ENCODE measurements at places on chromosomes 2 and 18.

- DNase-seq: no peak
These were observed 18.7 kb upstream of the NABP1 start for GRCh38 chr2:191659198-191659597.

GRCh38 chr18:10401930-10402329 is 52.5 kb upstream of the APCDD1 start:
- no peak for DNase-seq

GRCh38 chr2:61018798-61019197 is 743 bp upstream of the PUS10 start:
- DNase-seq: no peak

- no peak for DNase-seq
These were observed 10.1 kb upstream of the SLC11A1 start for GRCh38 chr2:218371983-218372350.

DNA sequence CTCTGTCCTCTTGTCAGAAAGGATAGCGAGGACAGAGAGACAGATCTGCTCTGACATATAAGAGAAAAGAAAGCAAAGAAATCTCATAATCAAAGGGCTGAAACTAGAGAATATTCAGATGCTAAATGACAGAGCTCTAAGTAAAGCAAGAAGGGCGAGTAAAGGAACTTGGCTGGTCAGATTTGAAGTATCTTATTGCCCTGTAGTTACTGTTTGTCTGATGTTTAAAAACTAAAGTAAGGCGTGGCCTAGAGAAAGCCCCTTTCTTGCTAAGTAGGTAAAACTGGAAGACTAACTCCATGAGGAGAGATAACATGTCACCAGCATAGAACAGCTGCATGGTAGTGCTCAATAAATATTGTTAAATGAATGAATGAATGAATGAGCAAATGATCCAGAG is 70.0 kb downstream of the CRACDL start:
- DNase-seq: no peak

DNA sequence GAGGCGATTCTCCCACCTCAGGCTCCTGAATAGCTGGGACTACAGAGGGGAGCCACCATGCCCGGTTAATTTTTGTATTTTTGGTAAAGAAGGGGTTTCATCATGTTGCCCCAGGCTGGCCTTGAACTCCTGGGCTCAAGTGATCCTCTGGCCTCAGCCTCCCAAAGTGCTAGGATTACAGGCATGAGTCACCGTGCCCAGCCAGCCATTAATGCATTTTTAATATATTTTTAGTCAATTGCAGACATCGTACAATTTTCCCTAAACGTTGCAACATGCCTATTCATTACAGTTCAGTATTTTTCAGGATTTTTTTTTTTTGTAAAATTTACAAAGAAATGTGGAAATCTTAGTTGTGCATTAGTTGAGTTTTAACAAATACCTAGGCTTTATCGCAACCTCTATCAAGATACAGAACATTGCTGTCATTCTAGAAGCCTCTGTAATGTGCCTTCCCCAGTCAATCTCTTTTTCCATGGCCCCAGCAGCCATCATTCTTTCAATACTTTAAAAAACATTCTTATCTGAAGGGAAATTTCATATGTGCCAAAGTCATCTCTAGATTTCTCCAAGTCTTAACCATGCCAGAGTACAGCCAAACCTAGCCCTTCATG is 14.7 kb downstream of the NABP1 start:
- no peak for DNase-seq

- no peak for DNase-seq
These were observed 90.4 kb upstream of the NOSTRIN start for GRCh38 chr2:168712053-168712452.

DNA sequence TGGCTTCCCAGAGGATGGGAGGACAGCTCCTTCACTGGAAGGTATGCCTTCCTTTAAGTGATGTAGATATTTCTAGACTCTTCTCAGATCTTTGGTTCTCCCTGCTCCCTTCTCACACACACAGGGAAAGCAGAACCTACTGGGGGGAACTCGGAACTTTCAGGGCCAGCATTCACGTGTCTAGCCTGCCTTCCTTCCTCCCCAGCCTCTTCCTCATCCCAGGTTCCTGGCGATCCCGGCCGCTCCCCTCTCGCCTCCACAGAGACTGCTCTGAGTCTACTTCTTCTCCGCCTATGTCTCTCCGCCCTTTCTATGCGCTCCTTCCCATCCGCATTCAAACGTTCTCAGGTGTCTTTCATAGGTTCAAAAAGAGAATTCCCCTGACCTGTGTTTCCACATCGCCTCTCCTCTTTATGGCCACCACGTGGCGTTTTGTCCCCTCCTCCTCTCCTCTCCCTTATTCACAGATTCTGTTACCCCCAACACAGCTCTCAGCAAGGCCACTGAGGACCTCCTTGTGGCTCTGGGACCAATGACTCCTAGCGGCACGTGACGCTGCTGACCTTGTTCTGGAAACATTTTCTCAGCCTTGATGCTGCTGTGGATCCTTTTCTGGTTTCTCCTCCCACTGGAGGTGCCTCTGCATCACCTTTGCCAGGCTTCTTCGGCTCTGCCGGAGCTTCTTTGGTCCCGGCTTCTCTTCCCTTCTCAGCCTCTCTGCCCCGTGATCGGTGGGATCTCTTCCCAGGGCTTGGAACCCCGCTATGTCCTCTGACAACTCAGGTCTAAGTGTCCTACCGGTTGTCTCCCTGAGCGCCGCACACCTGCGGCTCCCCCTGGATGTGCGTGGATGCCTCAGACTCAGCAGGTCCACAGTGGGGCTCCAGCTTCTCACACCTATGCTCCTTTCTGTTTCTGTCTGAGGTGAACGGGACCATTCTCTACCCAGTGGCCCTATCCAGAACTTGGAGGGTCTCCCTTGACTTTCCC is 77.5 kb downstream of the VAPA start:
- DNase-seq: no peak

DNA sequence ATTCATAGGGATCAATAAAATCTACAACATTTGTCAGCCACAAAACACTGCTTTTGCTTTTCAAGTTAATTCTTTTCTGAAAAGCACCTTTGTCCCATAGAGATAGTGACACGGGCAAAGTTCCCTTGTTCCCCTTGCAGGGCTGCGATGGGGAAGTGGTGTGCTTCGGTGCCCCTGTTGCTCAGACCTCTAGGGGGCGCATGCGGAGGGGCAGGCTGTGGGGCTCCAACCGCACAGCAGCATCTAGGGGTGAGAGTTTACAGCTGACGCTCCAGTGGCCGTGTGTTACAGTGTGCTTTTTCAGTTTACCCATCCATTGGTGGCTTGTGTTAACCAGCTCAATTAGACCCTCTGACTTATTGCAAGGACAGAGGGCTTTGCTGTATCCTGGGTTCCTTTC is 1432.2 kb upstream of the ACVR2A start:
- no peak for DNase-seq

- DNase-seq: no peak
These were observed 2.1 kb downstream of the NDC80 start for GRCh38 chr18:2573408-2573807.

DNA sequence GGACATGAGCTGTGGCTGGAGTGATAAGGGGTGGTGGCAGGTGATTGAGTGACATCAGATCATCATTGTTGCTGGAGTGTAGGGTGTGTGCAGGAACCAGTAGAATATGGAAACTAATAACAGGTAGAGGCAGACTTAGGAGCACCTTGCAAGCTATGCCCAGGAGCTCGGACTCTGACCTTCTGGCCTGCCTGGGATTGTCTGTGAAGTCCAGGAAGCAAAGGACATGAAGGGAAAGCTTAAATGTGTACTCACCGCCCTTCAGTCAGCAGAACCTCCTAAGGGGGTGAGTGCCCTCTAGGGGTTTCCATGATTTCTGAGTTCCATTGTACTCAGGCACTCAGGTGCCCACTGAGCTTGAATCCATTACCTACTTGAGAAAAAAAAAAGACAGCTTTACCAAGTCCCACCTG is 104.2 kb downstream of the CRIM1 start:
- DNase-seq: no peak

DNA sequence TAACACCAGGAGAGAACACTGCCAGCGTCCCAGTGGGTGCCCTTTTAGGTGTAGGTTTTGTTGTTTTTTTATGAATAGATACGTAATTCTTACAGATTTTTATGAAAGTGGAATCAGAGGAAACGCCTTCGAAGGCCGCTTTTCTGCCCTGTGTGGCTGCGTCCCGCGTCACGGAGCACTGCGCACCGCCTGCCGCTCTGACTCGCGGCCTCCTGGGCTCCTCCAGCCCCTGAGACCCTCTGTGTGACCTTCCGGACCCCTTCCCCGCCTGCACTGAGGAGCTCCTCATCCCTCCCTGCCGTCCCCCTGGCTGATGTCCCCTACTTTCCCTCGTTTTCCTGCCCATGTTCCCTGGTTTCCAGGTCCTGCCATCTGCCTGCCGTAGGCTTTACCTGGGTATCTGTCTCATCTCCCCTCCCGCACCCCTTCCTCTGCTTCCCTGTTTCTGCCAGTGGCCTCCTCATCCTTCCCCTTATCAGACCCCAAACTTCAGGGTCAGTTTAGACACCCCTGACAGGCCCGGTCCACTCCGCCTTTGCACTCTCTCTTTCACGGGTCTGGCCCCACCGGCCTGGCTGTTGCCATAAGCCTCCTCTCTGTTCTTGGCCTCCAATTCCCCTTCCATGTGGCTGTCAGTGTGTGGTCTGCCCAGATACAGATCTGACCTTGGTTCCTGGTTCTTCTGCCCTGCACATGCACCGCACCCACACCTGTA is 32.7 kb downstream of the PDIA6 start:
- no peak for DNase-seq

GRCh38 chr2:186977433-186978045 is 128.6 kb upstream of the ZSWIM2 start:
- no peak for DNase-seq

DNA sequence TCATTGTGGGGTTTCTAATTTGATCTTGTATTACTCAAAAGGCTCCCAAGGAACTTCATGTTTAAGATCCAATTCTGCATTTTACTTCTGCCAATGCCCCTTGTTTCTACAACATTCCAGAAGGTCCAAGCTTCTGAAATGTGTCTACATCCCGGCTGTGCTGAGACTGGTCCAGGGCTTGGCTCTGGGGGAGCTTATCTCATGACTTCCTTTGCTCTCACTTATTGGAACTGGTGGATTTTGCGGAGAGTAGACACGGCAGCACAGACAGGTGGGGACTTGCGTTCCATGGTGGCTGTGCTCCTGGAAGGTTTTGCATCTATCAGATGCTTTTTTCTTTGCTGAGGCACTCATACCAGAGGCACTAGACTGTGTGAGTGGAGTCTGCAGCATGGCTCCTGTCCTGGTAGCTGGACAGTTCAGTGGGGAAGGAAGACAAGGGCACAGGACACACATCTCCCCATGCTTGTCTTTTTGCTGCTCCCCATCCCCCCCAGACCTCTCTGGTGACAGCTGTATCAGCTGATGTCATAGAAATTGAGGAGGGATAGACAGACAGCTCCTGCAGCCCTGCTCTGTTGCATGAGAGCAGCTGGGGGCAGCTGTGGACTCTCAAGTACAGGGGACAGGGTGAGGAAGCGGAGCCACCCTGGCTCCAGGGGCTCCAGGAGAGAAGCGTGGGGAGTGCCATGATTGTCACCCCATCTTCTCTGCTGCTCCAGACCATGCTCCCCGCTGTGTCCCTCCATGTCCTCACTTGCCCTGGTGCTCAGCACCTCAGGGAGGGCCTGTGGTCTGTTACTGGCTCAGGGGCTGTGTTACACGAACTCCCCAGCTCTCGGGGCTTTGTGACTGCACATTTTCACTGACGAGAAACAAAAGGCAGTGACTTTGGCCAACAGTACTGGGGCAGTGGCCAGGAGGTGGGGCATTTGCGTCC is 46.0 kb downstream of the ACAA2 start:
- no peak for DNase-seq
